ENCODE measurements at places on chromosomes 1 and 21.
A peak's percentile ranks its signal among the peaks of the same experiment; 100 is the strongest.

DNA sequence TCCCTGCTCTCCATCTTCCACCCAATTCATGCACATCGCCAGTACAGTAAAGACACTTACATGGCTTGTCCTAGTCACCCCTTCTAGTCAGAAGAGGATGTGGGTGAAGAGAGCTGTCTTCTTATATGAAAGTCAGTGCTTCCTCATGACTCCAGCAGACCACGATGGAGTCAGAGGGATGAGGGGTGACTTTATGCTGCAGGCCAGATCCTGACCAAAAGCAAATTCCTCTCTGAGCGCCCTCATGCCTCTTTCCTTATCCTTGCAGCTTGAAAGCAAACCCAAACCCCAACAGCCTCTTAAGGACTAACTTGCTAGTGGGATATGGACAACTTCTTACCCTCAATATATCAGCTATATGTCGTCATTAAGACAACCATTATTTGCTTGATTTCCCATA, 348.2 kb upstream of the DUSP10 start:
- no peak for DNase-seq

DNA sequence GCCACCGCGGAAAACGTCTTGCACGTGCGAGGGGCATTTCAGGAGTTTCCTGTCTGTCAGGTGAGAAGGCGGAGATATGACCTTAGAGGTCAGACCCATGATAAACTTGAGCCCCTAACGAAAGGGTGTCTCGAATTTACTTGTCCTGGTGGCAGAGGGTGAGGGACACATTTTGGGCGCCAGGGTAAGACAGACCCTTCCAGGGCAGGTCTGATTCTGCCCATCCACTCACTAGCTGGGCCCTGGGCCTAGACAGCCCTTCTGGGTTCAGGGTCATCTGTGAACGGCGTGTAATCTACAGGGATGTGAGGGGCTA, 395 bp upstream of the CSRP1 start:
- no peak for DNase-seq

GRCh38 chr21:16811011-16811410, 701.8 kb upstream of the CXADR start:
- no peak for DNase-seq

DNA sequence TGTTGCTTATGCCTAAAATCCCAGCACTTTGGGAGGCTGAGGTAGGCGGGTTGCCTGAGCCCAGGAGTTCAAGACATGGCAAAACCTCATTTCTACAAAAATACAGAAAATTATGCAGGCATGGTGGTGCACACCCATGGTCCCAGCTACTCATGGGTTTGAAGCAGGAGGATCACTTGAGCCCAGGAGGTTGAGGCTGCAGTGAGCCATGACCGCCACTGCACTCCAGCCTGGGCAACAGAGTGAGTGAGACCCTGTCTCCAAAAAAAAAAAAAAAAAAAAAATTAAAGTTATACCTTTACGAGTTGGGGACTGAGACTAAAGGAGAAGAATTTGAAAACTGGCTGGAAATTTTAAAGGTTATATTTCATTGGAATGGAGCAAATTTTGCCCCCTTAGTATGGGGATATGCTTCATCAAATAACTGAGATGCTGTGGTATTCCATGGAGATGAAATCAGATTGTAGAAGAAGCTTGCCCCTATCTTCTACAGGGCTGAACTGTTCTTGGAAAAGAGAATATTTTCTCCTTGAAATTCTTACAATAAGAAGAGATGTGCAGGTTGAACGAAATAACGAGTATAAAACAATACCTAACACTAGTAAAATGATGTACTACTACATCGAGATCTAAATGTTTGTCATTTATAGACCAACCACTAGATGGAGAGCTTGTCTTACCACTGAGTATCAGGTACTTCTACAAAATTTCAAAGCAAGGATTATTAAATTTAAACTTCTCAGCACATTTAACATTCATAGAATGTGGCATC, 34.9 kb upstream of the SCYL3 start:
- peak; percentile 47 for DNase-seq

- DNase-seq = no peak
Observed at GRCh38 chr1:173100476-173101107, 49.9 kb upstream of the TNFSF18 start.

GRCh38 chr1:13828454-13829151, 128.6 kb downstream of the PRDM2 start:
- DNase-seq = no peak

DNA sequence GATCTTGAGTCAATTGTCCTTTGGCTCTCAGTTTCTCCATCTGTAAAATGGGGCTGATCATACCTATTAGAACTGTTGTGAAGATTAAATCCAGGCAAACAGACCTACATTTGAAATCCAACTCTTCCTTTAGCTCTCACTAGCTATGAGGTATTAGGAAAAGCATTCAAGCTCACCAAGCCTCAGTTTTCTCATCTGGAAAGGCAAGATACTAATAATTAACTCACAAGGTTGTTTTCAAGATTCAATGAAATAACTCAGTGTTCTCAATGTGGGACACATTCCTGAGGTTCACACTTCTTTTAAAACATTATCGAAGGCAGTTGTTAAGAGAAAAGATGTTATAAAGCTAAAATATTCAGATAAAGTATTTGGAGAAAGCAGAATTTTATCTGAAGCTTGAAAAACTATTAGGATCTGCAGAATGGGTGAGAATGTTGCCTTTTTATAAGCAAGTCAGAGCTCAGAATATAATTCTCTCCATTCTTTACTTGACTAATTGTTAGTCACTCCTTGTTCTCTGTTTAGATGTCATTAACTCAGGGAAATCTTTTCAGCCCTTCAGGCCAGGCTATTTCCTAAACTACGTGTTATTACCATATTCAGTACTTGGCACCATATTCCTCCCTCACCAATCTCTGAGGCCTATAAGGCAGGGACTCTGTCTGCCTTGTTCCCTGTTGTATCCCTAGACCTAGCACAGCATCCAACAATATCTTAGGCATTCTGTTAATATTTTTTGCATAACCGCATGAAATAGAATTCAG, 72.0 kb upstream of the VAV3 start:
- no peak for DNase-seq

GRCh38 chr1:7467476-7468175, 303.5 kb upstream of the VAMP3 start:
- no peak for DNase-seq

- DNase-seq = no peak
Observed at GRCh38 chr1:183330335-183330734, 87.8 kb downstream of the NMNAT2 start.

- no peak for DNase-seq
Observed at GRCh38 chr1:200103966-200104583, 76.6 kb downstream of the NR5A2 start.

- DNase-seq = no peak
Observed at GRCh38 chr1:19057182-19057779, 100.8 kb upstream of the IFFO2 start.

GRCh38 chr1:107993920-107994319, 28.9 kb upstream of the VAV3 start:
- DNase-seq = no peak

DNA sequence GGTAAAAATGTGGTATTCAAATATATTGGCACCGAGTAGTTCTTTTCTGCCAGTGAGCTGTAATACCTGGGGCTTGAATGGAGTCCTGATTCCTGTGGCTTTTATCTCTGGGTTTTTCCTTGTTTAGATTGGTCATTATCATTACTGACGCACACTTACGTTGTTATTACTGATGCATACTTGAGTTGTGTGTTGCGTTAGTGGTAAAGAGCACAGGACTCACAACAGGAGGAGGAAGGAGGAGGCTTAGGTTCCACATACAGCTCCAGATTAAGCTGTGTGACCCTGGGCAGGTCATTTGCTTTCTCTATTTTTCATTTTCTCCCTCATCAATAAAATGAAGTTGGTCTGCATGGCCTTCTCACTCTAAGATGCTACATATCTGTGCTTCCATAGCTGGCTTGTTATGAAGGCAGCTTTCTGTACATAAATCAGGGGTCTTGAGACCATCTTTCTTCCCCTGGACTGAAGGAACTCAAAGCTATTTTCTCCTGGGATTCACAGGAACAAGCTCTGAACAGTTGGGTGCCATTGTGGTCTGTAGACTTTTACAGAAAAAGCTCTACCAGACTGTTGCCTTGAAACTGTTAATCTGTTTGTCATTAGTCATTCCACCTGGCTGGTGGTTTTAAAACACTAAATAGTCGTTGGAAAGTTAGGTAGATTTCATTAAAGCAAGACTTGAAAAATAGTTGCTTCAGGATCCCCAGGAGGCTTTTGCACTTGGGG, 5.6 kb downstream of the ARID1A start:
- DNase-seq = no peak

GRCh38 chr1:58780411-58780810, 3.4 kb downstream of the JUN start:
- DNase-seq = no peak

- no peak for DNase-seq
Observed at GRCh38 chr21:15096146-15096545, 31.3 kb upstream of the NRIP1 start.

DNA sequence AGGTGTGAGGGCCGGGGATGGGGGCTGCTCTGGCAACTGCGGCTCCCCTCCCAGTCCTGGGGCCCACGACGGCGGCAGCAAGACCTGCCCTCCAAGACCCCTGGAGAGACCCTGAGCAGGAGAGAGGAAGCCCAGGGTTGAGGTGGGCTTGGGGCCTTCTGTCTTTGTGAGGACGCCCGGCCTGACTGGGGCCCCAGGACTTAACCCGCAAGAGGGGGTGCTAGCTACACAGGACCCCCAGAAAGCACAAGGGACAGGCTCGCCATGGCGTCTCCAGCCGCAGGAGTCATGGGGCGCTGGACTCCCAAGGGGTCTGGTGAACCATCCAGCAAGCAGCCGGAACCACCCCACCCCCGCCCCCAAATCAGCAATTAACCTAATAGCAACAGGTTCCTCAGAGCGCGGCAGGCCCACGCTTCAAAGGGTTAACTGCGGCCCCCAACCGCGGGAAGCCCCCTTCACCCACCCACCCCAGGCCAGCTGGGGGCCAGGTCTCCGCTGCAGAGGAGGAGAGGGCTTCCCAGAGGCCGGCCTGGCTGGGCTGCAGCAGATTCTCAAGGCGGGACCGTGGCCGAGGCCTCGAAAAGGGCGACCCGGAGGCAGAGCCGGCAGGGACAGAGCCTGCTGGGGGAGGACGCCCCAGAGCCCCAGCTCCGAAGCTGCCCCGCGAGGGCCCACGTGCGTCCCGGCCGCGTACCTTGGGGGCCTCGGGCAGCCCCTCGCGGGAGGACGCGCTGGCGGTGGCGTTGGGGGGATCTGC, 525 bp downstream of the C1QTNF12 start:
- no peak for DNase-seq

- no peak for DNase-seq
Observed at GRCh38 chr1:57421806-57422205, 2.1 kb downstream of the DAB1 start.

GRCh38 chr1:219427989-219428388, 184.9 kb downstream of the ZC3H11B start:
- no peak for DNase-seq

- no peak for DNase-seq
Observed at GRCh38 chr1:246199086-246199645, 307.9 kb downstream of the SMYD3 start.

- DNase-seq = no peak
Observed at GRCh38 chr1:199082778-199083389, 444.0 kb downstream of the PTPRC start.

- no peak for DNase-seq
Observed at GRCh38 chr21:45286671-45287437, 841 bp downstream of the POFUT2 start.

- DNase-seq = peak; percentile 74
Observed at GRCh38 chr1:32892368-32893197, 6.3 kb downstream of the HPCA start.

DNA sequence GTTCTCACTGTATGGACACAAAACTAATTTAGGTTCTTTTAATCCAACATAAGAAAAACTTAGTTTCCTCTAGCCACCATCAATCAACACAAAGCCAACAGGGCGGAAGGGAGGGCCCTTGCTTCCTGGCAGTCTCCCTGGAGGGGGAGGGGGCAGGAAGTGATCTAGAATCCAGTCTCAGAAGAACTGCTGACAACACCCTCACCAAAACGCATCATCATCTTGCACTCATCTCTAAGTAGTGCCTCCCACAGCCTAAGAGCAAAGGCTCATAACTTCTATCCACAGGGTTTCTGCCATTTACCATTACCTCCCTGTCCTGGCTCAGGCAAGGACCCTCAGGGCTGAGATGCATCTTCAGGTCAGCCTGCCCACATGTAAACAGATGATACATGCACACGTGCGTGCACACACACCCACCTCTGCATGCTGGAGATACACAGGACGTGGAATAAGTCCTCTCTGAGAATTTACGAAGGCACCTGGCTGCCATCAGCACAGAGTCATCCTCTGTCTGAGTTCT, 20.5 kb downstream of the HIVEP3 start:
- DNase-seq = no peak

DNA sequence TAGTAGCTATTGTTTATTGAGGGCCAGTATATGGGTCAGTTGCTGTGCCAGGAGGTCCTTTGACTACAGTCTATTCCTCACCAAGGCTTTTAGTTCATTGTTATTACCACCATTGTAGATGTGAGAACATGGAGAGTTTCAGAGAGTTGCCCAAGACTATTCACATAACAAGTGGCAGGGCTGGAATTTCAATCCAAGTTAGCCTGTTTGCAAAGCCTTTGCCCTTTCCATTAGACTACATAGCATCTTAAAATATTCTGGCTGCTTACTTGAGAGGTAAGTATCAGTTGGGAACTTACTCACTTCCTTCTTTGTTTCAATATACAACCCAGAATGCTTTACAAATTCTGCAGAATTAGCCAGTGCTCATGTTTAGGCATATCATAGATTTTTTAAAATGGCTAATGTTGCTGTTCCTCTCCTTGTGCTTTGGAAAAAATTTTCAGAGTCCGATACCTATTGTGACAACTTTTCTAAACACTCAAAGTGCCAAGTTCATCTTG, 141.2 kb downstream of the FGGY start:
- no peak for DNase-seq

DNA sequence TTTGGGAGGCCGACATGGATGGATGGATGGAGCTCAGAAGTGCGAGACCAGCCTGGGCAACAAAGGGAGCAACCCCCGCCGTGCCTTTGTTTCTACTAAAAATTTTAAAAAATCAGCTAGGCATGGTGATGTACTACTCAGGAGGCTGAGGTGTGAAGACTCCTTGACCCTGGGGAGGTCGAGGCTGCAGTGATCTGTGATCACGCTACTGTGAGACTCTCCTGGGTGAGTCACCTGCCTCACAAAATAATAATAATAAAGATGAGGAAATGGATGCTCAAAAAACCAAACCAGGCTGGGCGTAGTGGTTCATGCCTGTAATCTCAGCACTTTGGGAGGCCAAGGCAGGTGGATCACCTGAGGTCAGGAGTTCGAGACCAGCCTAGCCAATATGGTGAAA, 19.2 kb downstream of the DSTYK start:
- no peak for DNase-seq

DNA sequence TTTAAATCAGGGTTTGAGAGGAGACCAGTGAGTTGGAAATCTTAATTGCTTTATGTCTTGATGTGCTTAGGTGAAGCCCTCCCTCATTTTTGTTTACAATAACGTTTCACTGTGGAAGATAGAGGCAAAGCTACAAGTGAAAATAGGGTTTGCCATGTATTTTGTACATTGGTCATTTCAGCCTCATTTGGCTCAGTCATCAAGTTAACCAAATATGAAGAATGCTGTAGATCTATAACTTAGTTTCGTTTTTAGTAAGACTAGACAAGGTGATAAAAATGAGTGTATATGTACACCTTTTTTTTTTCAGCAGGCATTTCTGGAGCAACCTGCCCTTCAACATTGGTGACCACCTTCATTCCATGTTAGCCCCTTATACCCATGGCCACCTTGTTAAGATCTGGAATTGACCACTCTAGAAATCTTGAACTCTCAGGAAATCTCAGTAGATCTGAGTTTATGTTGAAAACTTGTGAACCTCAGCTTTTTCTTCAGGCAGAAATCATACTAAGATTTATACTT, 2.9 kb downstream of the NFYC start:
- no peak for DNase-seq

Data from hippocampal formation (tissue), 2 donors.